Stimulated activated CD4-positive, alpha-beta T cell treated with anti-CD3 and anti-CD28 coated beads, Interleukin-1b, Interleukin-23, amount 100 ng/mL, for 1 hour (primary cell): ENCODE measurements at places on chromosomes 6 and 20.

DNA sequence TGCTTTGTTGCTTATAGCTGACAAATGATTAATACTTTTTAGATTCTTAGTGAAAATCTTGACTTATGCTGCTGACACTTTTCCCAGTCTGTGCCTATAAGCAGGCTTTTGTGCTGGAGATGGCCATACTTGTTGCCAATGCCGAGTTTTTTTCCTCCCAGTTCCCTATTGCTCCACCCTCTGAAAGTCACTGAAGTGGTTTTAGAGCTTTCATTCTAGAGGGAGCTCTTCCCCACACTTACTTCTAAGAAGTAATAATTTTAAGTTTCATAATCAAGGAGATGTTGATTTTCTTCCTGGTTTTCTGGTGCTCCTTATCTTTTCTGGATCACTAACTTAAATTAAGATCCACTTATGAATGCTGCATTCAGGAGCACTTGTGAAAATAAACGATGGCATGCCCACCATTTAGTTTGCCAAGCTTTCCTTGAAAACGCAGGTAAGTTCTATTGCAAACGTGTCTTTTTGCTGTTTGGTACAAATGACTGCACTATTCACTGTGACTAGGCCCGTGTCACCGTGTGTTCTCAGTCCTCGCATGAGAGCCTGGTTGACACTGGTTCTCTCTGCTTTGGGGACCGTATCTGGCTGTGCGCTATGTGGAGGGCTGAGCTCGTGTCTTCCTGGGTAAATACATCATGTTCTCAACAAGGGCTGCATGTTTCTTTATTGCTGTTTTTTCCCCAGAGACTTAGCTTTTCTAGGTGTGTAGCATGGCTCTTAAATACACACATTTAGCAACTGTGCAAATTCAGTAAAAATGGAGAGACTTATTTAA lies 50.2 kb downstream of the GFRA4 start:
- no peak for DNase-seq

DNA sequence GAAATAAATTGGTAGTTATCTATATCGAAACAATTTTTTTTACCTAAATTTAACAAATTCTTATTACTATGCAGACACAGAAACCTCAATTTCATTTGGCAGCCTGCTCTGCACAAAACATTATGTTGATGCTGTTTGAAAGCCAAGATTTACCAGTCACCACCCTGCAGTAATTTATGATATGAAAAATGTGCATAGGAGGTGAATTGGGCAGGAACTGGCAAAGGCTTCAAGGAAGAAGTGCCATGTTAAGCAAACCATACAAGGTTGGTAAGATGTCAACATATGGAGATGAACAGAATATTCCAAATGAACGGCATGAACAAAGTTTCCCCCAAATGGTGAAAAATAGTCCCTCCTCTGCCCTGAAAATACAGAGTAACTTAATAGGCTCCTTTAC lies 54.2 kb upstream of the TAB2 start:
- no peak for DNase-seq

- no peak for DNase-seq
Measured at GRCh38 chr6:163984124-163984936, 569.8 kb downstream of the QKI start.

- DNase-seq: no peak
Measured at GRCh38 chr6:148086386-148086785, 256.3 kb upstream of the SASH1 start.

DNA sequence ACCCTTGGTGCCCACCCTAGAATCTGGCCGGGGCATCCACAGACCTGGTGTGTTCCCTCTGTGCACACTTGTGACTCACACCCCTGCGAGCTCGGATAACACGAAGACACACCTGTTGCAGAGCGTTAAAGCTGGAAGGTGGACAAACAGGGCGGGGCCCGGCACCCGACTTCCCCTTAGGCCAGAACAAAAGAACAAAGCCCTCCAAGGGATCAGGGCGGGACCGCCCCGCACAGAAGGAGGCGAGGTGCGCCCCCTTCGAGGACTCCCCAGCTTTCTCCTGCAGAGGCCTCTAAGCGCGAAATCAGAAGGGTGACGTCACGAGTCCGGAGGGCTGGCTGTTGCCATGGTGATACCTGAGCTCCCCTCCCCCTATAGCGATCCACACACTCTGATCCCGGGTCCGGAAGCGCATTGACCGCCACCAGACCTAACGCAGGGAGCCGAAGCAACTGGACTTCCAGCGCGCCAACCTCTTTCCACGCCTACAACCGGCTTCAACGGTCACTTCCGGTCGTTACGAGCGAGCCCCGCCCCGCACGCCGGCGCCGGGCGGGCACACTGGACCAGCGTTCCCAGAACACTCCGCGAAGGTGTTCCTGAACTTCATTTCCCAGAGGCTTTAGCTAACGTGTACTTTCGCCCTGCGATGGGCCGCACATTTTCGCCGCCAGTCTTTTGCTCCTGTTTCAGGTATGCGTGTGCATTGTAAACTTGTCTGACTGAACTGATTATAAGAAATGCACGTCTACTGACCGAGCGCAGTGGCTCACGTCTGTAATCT lies at the start of gene ZNF184:
ZNF184 (minus strand) TSS at position 489 of the 784 bp plus-strand sequence. CDS start 811 bp downstream, outside the sequence.
- peak; percentile 62 for DNase-seq

- no peak for DNase-seq
Measured at GRCh38 chr20:61204206-61204605, 47.9 kb upstream of the CDH4 start.

GRCh38 chr6:160967833-160968232 lies 23.7 kb upstream of the MAP3K4 start:
- DNase-seq: no peak

GRCh38 chr6:79574630-79575225 lies 37.5 kb upstream of the LCA5 start:
- no peak for DNase-seq

DNA sequence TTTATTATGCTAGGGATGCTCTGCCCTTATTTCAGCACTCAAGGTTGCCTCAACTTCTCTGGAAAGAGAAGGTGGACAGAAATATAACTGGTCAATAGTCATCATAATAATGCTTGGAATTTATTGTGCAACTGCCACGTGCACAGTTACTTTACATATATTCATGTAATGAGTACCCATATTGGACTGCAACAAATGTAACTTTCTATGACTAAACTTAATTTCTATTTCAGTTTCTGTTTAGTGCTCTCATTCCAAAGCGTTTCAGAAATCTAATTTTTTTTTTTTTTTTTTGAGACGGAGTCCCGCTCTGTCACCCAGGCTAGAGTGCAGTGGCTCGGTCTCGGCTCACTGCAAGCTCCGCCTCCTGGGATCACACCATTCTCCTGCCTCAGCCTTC lies 28.3 kb upstream of the CD83 start:
- no peak for DNase-seq

DNA sequence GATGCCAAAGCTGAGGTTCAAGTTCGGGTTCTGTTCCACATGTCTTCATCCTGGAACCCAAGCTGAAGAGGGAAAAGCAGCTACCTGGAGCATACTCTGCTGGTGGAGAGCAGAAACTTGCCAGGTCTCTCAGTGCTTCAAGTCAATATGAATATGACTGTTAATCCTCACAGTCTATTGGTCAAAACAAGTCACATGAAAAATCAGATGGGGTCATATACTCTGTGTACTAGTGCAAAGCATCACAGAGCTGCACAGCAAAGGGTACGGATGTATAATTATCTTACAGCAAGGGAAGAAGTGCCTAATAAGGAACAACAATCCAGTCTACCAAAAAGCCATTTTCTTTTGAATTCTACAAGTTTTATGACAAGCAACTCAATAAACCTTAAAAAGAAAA lies 11.6 kb downstream of the NCOA7 start:
- no peak for DNase-seq

GRCh38 chr6:6319952-6320811 lies at the start of gene F13A1:
TSS of gene F13A1 (minus strand) at chr6:6320662. CDS start at chr6:6318664, 1,998 bp downstream.
- DNase-seq: no peak

DNA sequence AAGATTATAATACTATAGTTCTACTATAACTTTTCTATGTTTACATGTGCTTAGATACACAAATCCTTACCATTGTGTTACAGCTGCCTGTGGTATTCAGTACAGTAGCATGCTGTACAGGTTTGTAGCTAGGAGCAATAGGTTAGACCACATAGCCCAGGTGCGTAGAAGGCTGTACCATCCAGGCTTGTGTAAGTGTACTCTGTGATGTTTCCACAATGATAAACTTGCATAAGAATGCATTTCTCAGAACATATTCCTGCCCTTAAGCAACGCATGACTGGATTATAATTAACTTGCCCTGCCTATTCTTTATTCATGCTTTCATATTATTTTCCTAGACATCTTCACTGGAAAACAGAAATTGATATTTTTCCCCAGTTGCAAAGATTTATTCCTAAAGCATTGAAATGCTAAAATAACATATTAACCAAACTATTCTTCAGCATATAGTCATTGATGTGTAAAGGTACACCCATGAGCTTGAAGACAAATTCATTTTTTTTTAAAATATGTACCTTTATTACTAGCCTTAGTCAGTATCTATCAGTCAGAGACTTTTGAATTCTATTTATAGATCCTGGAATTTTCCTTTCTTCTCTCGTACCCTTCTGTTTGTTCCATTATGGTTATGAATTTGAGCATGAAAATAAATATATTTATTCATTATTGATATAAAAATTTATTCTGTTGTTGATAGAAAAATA lies 7.2 kb upstream of the CTAGE9 start:
- DNase-seq: no peak

DNA sequence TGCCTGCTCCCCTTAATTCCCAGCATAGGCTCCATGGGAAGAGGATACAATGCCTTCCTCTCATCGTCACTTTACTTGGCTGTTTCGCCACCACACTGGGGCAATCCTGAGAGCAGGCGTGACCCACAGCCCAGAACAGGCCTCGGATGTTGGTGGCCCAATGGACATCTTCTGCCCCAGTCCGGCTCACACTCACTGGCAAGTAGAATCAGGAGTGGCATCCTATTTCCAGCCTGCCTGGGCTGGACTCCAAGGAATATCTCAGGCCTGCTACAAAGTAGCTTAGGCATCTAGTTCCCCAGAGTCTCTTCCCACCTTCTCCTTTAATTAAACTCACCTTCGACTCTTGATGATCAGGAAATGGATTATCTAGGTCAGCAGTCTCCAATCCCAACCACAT lies 110.5 kb downstream of the LRFN2 start:
- DNase-seq: no peak

DNA sequence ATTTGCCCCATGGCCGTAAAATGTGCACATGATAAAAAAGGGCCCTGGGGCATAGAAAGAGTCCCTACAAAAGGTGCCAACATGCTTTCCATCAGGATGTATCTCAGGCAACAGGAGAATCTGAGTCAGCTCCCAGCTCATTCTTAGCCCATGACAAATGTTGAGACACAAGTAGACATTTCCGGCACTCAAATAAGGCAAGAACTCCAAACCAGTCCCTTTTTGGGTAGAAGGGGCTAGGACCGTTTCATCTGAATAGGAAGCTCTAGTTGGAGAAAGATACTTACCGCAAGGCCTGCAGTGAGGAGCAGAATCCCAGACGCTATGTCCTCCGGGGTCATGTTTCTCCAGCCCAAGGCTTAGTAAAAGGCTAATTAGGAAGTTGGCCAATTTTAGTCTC lies 261.0 kb upstream of the RIN2 start:
- DNase-seq: no peak

- no peak for DNase-seq
Measured at GRCh38 chr20:676315-676937, 824 bp upstream of the SCRT2 start.

- peak; percentile 8 for DNase-seq
Measured at GRCh38 chr6:138161338-138162110, at the start of gene ARFGEF3. TSS of gene ARFGEF3 (plus strand) at chr6:138161939. CDS start at chr6:138162087, 148 bp downstream.

DNA sequence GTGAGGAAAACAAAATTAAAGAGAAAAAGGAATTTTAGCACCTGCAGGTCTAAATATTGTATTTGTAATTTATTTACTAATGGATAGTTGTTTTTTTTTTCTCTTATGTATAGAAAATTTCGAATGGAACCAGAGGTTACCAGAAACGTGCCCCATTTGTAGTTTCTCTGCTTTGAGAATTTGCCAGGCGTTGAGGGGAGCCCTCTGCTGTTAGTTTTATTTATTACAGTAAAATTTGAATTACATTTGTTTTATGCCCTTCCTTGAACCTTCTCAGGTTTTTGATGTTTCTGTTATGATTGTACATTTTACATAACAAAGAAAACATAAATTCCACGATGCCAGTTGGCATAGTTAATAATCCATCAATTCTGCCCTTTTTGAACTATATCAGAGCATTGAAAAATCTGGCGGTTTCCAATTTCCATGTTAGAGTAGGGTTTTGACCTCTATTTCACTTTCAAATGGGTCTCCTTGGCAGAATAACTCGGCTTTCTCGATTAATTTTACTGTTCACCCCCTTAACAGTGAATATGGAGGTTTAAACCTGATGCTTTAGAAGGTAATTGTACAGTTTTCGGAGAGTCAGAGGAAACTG lies 35.1 kb upstream of the RFPL4B start:
- DNase-seq: no peak
